ENCODE measurements at places on chromosomes 12 and 14. TPM values are rescaled to one million over a fixed set of nuclear protein-coding genes. Genes with fewer than 3 reads are reported as not detected.
A peak's percentile ranks its signal among the peaks of the same experiment; 100 is the strongest.

- peak overlapping the region; percentile 10 for H3K27ac ChIP-seq
- peaks cover 30% of the 10 kb centered on the region for H3K4me1 ChIP-seq
- DNase-seq = no peak
- peaks cover 10% of the 10 kb centered on the region for H3K36me3 ChIP-seq
Observed at GRCh38 chr12:92444763-92445162, 258.0 kb upstream of the PLEKHG7 start.

GRCh38 chr12:108633534-108634248 is at the start of gene SELPLG:
TSS of gene SELPLG (minus strand) at chr12:108633894. CDS start at chr12:108624307, 9,587 bp downstream.
- DNase-seq = peak; percentile 83
- no peaks in the 10 kb centered on the region for H3K27me3 ChIP-seq
- H3K4me3 ChIP-seq = peak within 1 kb of the TSS; percentile 90
- H3K4me1 ChIP-seq = peaks cover 66% of the 10 kb centered on the region

- peaks cover 44% of the 10 kb centered on the region for H3K36me3 ChIP-seq
- no peak overlapping the region for H3K4me3 ChIP-seq
- DNase-seq = no peak
- no peak overlapping the region for H3K27ac ChIP-seq
Observed at GRCh38 chr12:107347261-107347660, 253.9 kb upstream of the CRY1 start.

GRCh38 chr14:58772794-58773620 is 135.2 kb downstream of the DACT1 start:
- no peaks in the 10 kb centered on the region for H3K36me3 ChIP-seq
- H3K4me3 ChIP-seq = no peak overlapping the region
- peaks cover 2% of the 10 kb centered on the region for H3K27me3 ChIP-seq
- DNase-seq = no peak
- no peak overlapping the region for H3K27ac ChIP-seq

GRCh38 chr12:24034160-24034559 is 84.7 kb upstream of the SOX5 start:
- H3K27me3 ChIP-seq = no peaks in the 10 kb centered on the region
- H3K4me3 ChIP-seq = no peak overlapping the region
- no peak overlapping the region for H3K27ac ChIP-seq
- H3K36me3 ChIP-seq = no peaks in the 10 kb centered on the region
- DNase-seq = no peak

GRCh38 chr12:48292040-48292439 is 58.7 kb downstream of the ZNF641 start:
- no peaks in the 10 kb centered on the region for H3K36me3 ChIP-seq
- no peaks in the 10 kb centered on the region for H3K27me3 ChIP-seq
- peaks cover 7% of the 10 kb centered on the region for H3K4me1 ChIP-seq
- H3K4me3 ChIP-seq = no peak overlapping the region

DNA sequence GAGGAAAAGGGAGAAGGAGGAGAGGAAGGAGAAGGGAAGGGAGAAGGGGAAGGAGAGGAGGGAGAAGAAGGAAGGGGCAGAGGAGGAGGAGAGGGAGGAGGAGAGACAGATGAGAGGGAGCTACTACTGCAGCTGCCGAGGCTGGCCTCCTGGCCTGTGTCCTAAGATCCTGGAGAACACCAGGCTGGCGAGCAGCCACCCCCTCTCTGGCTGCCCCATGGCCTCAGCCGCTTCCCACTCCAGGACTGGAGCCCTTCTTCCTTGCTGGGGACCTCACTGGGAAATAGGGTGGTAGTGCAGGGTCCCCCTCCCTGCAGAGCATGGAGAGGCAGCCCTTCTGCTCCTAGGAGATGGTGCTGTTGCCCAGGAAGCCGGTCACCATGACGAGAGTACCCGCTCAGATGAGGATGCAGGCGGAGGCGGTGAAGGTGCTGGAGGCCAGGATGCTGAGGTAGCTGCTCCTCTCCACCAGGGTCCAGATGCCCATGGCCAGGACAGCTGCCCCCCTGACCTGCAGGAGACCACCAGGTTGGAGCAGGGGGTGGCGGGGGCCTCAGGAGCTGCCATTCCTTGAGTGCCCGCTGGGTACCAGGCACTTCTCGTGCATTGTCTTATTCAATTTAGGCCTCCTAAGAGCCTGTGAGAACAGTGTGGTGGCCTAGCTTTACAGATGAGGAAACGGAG is 167.9 kb upstream of the PRMT8 start:
- H3K4me1 ChIP-seq = no peaks in the 10 kb centered on the region
- H3K27me3 ChIP-seq = no peaks in the 10 kb centered on the region
- H3K4me3 ChIP-seq = no peak overlapping the region
- H3K36me3 ChIP-seq = no peaks in the 10 kb centered on the region
- DNase-seq = no peak
- no peak overlapping the region for H3K27ac ChIP-seq

- H3K4me3 ChIP-seq = no peak overlapping the region
- no peak overlapping the region for H3K27ac ChIP-seq
- H3K27me3 ChIP-seq = peaks cover 3% of the 10 kb centered on the region
- no peaks in the 10 kb centered on the region for H3K4me1 ChIP-seq
Observed at GRCh38 chr12:3420693-3421092, 70.3 kb upstream of the PRMT8 start.

DNA sequence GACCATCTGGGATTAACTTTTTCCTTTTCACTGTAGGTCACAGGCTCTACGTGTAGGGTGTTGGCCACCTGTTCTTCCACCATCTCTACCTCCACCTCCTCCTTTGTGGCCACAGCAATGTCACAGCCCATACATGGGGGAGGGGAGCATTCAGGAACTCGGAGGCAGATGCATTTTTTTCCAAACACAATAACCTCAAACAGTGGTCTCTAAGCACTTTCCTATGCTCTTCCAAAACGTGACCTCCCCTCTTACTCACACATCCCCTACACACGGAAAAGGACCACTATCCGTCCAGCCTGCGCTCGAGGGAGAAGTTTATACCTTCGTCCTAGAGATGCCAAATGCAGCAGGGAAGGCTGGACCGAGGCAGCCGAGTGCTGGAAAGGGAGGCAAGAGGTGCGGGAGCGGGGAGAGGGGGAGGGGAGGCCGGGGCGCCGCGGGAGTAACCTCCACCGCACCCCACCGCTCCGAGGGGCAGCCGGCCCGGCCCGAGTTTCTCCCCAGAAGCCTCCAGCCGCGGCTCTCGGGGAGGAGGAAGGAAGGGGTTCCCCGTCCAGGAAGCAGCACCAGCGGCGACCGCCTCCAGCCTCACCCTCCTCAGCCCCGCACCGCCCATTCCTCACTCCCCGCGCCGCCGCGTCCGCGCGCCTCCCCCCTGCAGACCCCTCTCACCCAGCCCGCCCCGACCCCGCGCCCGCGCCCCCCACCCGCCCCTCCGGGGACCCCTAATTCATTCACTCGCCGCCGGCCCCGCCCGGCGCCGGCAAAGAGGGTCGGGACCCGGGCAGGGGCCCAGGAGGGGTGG is 594 bp downstream of the KRAS start:
- peaks cover 22% of the 10 kb centered on the region for H3K36me3 ChIP-seq
- peak overlapping the region; percentile 92 for H3K4me3 ChIP-seq
- H3K4me1 ChIP-seq = peaks cover 43% of the 10 kb centered on the region
- peak overlapping the region; percentile 90 for H3K27ac ChIP-seq
- peak; percentile 58 for DNase-seq

The TAS2R7 gene
- total RNA-seq = not detected

The ITGA7 gene
- total RNA-seq = 3.3 TPM
